GM12878 (cell line): ENCODE measurements at places on chromosomes 6 and 20. TPM values are rescaled to one million over a fixed set of nuclear protein-coding genes. Genes with fewer than 3 reads are reported as not detected.
A peak's percentile ranks its signal among the peaks of the same experiment; 100 is the strongest.

GRCh38 chr6:136644597-136644952 is 94.4 kb upstream of the MAP7 start:
- H3K36me3 ChIP-seq: peaks cover 2% of the 10 kb centered on the region
- no peaks in the 10 kb centered on the region for H3K27me3 ChIP-seq
- no peaks in the 10 kb centered on the region for H3K4me1 ChIP-seq
- no peak for DNase-seq
- no peak overlapping the region for H3K27ac ChIP-seq
- H3K4me3 ChIP-seq: no peak overlapping the region

DNA sequence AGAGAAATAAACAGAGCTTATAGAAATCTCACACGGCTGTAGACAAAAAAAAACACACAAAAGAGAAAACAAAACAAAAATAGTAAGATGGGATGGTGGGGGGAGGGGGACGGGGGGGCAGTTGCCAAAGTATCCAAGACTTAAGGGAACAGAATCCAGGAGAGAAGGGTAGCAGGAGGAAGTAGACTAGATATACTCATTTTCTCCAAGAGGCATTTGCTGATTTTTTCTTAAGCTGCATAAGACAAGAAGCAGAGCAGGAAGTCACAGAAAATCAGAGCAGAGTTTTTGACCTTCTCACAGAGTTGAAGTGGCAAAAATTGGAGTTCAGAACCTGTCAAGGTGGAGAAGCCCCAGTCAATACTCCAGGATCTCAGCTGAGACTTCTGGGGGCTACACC is 237.7 kb downstream of the HIVEP2 start:
- no peaks in the 10 kb centered on the region for H3K27me3 ChIP-seq
- no peak for DNase-seq
- no peak overlapping the region for H3K27ac ChIP-seq
- H3K4me3 ChIP-seq: no peak overlapping the region

GRCh38 chr6:146901940-146902816 is 302.0 kb upstream of the STXBP5 start:
- H3K4me1 ChIP-seq: no peaks in the 10 kb centered on the region
- no peaks in the 10 kb centered on the region for H3K27me3 ChIP-seq
- no peaks in the 10 kb centered on the region for H3K36me3 ChIP-seq
- H3K27ac ChIP-seq: no peak overlapping the region
- no peak overlapping the region for H3K4me3 ChIP-seq

- H3K4me3 ChIP-seq: no peak overlapping the region
- no peak for DNase-seq
- no peaks in the 10 kb centered on the region for H3K27me3 ChIP-seq
- H3K4me1 ChIP-seq: peaks cover 12% of the 10 kb centered on the region
- no peak overlapping the region for H3K27ac ChIP-seq
Measured at GRCh38 chr6:155219858-155220301, 43.9 kb upstream of the CLDN20 start.

The MUC21 gene
- polyA plus RNA-seq: not detected in 2 replicates

DNA sequence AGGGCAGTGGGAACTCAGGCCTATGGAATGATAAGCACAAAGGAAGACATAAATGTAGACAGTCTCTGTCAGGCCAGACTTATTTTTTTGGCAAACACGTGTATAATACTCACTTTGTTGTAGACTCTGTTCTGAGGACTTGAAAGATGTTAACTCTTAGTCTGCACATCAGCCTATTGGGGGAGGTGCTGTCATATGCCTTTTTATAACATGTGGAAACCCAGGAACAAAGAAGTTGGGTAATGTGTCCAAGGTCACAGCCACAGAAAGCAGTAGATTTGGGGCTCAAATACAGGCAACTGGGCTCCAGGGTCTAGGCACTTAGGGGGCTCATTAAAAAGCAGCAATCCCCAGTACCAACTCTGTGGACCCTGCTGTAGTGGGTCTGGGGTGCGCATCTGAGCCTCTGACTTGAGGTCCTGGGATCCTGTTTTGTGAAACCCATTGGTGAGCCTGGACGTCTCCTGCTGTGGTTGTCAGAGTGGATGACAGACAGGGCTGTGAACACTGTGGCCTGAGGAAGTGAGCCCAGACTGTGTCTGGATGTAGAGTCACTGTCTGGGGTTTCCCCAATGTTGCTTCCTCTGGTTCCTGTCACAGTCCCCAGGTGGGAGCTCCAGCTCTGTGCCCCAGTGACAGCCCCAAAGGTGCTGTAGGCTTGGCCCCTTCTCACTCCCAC is 50.0 kb downstream of the CDH26 start:
- no peak overlapping the region for H3K4me3 ChIP-seq
- H3K27ac ChIP-seq: no peak overlapping the region
- H3K36me3 ChIP-seq: no peaks in the 10 kb centered on the region

GRCh38 chr6:129863664-129864063 is 2.5 kb upstream of the TMEM244 start:
- no peaks in the 10 kb centered on the region for H3K27me3 ChIP-seq
- H3K36me3 ChIP-seq: no peaks in the 10 kb centered on the region
- no peaks in the 10 kb centered on the region; the same call in none of the 2 replicates for H3K4me1 ChIP-seq
- no peak overlapping the region for H3K27ac ChIP-seq

The COL9A1 gene
- not detected in 2 replicates for polyA plus RNA-seq

- no peaks in the 10 kb centered on the region for H3K27me3 ChIP-seq
Measured at GRCh38 chr20:51725584-51726176, 42.5 kb downstream of the ATP9A start.

GRCh38 chr6:113671421-113671820 is 185.7 kb upstream of the MARCKS start:
- no peak for DNase-seq
- H3K4me1 ChIP-seq: peaks cover 27% of the 10 kb centered on the region
- H3K4me3 ChIP-seq: no peak overlapping the region
- H3K27me3 ChIP-seq: no peaks in the 10 kb centered on the region

DNA sequence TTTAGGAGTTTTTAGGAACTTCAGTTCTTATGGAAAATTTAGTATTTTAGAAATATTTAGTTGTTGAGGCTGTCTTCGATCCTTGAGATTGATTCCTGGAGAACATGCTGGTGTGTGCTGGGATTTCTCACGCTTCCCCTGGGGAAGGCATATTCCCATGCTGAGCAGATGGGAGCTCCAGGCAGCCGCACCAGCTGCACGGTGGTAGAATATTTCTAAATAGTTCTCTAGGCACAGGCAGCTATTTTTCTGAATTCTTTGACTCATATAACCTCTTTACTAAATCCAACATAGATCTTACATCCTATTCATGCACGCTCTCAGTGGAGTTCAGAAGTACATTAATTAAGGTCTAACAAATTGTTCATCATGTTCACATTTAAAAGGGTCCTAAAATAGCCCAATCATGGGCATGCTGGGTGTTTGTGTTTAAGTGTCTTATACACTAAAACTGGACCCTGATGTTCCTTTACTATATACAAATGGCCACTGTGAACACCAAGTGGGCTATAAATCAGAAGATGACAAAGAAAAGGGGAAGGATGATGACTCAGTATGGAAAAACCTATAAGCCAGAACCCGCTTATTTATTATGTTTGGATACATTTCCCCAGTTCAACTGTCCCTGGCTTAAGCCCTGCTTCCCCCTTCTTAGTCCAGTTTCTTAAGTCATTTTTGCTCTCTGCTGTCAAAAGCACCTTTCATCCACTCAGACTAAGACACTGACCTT is 138.5 kb downstream of the UST start:
- no peaks in the 10 kb centered on the region for H3K27me3 ChIP-seq
- no peaks in the 10 kb centered on the region for H3K36me3 ChIP-seq
- H3K4me3 ChIP-seq: no peak overlapping the region
- no peak for DNase-seq
- no peak overlapping the region for H3K27ac ChIP-seq

DNA sequence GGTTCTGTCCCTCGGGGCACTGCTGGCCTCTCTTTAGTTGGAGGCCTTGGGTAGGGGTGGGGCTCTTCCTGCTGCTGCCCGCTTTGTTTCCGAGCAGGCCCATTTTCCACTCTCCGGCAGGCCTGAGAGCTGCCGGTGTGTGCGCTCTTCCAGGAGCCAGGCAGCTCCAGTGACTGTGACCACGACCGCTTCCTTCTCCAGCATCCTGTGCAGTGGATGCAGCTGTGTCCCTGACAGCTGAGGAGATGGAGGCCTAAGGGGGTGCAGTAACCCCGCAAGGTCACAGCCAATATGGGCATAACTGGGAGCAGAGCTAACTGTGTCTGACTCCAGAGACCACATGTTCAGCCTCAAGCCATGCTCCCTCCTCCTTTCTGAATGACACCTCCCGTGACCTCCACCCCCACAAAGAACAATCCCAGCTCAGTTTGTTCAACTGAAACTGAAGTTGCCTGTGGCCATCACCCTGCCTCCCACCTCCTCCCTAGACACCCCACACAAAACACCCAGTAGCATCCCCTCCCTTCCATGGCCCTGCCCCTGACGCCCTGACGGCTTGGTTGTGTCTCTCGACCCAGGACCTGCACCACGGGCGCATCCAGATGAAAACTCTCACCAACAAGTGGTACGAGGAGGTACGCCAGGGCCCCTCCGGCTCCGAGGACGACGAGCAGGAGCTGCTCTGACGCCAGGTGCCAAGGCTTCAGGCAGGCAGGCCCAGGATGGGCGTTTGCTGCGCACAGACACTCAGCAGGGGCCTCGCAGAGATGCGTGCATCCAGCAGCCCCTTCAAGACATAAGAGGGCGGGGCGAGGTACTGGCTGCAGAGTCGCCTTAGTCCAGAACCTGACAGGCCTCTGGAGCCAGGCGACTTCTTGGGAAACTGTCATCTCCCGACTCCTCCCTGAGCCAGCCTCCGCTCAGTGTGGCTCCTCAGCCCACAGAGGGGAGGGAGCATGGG is 27.8 kb downstream of the SPATA2 start:
- no peaks in the 10 kb centered on the region for H3K27me3 ChIP-seq
- peaks cover 33% of the 10 kb centered on the region for H3K36me3 ChIP-seq
- no peak overlapping the region for H3K4me3 ChIP-seq
- H3K27ac ChIP-seq: no peak overlapping the region
- no peak for DNase-seq

DNA sequence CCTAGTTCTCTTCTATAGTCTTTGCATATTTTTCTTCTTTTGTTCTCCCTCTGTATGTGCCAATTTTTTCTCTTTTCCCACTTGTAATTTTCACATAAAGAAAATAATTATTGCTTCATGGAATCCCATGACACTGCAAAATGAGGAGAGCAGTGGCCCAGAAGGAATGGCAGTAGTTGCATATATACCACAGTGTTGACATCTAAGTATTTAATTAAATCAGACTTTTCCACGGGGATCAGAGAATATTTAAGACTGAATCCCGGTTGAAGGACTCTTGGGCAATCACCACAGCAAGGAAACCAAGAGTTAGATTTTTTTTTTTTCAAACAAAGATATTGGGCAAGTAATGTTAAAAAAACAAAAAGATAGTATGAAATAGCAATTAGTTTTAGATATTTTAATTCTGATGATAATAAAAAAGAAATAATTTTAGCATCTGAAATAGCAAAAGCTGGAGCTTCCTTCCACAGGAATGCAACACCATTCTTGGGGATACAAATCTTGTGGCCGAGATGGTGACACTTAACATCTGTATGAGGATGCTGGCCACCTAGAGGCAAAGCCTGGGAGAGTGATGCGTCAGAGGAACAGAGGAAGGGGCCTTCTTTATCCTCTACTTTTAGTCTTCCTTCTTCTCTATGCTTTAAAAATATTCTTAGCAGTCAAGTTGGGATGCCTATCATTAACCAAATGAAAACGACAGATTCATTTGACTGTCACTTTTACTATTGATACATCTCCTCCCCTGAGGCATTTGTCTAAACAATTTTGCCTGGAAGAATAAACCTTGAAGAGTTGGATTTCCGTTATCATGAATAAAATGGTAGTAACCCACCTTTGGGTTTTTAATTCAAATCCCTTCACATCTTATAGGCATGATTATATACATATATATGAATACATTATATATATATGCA is 356.2 kb downstream of the GJA1 start:
- no peaks in the 10 kb centered on the region for H3K4me1 ChIP-seq
- no peak overlapping the region for H3K27ac ChIP-seq
- H3K36me3 ChIP-seq: no peaks in the 10 kb centered on the region
- H3K4me3 ChIP-seq: no peak overlapping the region

DNA sequence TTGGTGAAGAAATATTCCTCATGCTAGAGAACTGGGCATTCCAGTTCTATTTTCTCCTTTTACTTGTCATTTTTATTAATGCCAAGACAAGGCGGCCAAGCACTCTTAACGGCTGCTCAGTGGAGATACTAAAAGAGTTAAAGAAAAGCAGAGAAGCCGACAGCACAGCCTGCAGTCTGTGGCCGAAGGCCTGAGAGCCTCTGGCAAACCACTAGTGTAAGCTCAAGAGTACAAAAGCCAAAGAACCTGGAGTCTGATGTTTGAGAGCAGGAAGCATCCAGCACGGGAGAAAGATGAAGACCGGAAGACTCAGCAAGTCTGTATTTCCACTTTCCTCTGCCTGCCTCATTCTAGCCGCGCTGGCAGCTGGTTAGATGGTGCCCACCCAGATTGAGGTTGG is 167.1 kb upstream of the FUT9 start:
- no peaks in the 10 kb centered on the region for H3K36me3 ChIP-seq
- no peaks in the 10 kb centered on the region for H3K4me1 ChIP-seq
- no peaks in the 10 kb centered on the region for H3K27me3 ChIP-seq
- DNase-seq: no peak
- no peak overlapping the region for H3K4me3 ChIP-seq
- no peak overlapping the region for H3K27ac ChIP-seq

DNA sequence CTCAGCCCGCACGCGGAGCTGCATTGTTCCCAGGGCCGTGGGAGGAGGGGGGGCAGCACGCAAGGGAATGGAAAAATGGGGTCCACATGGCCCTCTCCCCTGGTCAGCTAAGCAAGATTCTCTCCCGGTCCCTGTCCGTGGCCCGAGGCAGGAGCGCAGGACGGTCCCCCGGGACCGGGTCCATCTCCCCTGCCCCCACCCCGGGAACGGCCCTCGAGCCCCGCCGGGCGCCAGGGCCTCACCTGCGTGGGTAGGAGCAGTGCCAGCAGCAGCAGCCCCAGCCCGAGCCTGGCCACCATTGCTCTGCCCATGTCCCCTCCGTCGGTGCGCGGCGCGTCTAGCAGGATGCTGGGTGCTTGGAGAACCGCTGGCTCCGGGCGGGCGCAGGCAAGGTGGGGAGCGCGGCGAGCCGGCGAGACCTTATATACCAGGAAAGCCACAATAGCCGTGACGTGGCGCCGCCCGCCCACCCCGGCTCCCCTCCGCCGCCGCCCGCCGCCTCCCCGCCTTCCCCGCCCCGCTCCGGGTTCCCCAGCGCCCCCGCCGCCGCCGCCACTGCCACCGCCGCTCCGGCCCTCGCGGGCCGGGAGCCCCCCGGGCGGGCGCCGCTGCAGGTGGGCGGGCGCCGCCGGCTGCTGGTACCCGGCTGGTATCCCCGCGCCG is at the start of gene CD24:
Gene CD24 (minus strand): TSS at position 394 of the 663 bp plus-strand sequence. CDS start 83 bp downstream, at position 311.
- peaks cover 7% of the 10 kb centered on the region; the same call in 1 of the 2 replicates for H3K4me1 ChIP-seq
- H3K27ac ChIP-seq: no peak within 1 kb of the TSS
- DNase-seq: no peak
- H3K4me3 ChIP-seq: peak within 1 kb of the TSS; percentile 80
- no peaks in the 10 kb centered on the region for H3K36me3 ChIP-seq
